ENCODE measurements at places on chromosomes 3 and 15.

DNA sequence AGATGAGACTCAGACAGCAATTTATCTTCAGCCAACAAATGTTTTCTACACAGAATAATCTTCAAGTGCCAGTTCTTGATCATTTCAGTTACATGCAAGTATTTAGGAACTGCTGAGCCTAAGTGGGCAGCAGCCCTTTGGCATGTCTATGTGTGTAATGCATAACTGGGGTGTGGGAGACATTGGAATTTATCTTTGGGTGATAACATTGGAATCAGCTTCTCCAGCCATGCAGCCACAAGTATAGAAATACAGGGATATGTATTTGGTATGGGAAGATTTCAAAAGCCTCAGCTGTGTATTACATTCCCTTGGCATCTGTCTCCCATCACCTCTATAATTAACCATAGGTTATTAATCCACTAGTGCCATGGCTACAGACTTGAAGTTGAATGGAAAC is 63.4 kb upstream of the FOXP1 start:
- no peak for DNase-seq

DNA sequence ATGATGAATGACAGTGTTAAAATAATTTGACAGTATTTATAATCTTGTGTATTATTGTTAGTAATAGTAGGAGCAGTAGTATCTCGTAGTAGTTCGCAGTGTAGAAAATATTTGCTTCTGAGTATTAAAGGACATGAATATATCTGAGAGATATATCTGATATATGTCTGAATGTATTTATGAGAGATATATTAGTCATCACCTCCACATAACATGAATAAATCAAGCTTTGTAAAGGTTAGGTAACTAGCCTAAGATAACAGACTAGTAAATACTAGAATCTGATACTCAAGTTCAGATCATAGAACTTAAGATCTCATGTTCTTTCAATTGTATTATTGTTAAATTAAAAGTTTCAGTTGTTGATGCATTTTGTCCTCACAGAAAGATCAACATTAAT is 130.5 kb downstream of the UBE2E2 start:
- no peak for DNase-seq

- no peak for DNase-seq
Observed at GRCh38 chr15:70328679-70329115, 231.0 kb upstream of the TLE3 start.

DNA sequence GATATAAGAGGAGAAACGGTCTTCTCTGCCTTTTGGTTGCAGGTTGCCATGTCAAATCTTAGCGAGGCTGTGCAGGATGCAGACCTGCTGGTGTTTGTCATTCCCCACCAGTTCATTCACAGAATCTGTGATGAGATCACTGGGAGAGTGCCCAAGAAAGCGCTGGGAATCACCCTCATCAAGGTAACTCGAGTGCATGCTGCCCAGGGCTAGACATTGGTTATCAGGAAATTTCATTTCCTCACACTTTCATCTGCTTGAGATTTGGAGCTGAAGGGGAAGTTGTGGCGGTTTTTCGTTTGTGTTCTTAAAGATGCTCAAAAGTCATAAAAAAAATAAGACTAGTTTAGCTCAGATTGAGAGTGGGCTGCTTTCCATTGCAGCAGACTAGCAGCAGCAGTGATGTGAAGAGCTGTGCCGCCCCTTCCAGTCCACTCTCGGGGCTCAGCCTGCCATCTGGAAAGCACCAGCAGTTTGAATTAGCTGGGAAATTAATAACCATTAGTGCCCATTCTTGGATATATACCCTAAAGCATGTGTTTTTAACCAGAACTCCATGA is 32.2 kb downstream of the GPD1L start:
- DNase-seq, result no peak

DNA sequence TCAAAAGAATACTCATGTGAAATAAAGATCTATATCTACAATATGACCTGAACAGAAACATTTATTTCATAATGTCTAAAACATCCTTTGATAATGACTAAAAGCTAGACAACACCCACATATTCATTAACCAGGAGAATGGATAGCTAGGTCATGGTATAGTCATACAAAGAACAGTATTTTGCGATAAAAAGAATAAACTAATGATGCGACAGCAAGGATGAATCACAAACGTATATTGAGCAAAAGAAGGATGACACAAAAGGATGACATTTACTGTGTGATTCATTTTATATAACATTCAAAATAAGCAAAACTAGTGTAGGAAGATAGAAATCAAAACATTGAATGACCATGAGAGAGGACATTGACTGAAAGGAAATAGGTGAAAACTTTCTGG is 1233.1 kb downstream of the OTOL1 start:
- no peak for DNase-seq

- no peak for DNase-seq
Observed at GRCh38 chr3:134827213-134827612, 32.2 kb downstream of the EPHB1 start.

- no peak for DNase-seq
Observed at GRCh38 chr3:187049462-187050101, 89.7 kb downstream of the RPL39L start.

GRCh38 chr3:53227993-53228885 is 27.6 kb downstream of the TKT start:
- no peak for DNase-seq

DNA sequence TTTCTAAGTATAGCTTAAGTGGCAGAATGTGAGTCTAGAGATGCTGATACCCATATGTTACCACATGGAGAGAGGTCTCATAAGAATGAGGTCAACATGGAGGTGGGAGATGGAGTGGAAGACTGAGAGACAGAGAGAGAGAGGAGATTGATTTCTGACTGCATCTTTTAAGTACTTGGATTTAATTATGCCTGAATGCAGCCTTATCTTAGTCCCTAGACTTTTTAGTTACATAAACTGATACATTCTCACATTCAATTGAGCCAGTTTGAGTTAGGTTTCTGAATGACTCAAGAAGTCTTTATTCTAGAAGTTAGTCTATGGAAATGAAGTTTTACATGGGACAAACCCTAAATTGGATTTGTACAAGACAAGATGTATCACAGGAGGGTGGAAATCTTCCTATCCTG is 58.5 kb upstream of the TNFSF10 start:
- DNase-seq, result no peak

DNA sequence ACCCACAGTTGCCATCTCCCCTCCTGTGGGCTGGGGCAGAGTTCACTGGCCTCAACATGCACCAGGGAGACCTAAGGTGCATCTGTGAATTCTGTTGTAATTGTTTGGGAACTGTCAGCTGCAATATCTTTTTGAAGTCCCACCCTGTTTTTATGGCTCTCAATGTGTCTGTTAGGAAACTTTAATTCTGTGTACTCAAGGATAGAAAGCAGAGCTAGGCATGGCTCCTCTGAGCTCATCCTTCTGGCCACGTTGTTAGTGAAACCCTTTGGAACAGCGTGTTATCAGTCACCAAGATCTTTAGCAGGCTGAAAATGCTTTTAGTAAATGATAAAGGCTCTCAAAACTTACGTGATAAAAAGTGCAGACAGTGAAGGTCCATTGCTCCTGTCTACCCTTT is 33.6 kb upstream of the MTMR10 start:
- DNase-seq, result no peak

- DNase-seq, result no peak
Observed at GRCh38 chr15:71334873-71335272, 219.6 kb downstream of the THSD4 start.

DNA sequence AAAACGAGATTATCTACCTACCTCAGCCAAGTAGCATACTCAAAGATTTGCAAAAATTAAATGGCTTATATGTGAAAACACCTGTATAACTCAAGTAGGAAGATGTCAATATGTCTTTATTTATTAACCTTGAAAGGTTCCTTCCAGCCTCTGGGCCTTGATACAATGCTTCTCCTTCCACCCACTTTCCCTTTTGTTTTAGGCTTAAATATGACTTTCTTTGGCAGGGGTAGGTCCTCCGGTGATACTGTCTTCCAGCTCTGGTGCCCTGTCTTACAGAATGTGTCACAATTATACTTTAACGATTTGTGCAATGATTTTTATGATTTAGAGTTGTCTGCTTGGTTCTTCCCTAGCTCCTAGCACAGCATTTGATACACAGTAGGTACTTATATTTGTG is 4.1 kb downstream of the LINS1 start:
- DNase-seq, result no peak

GRCh38 chr15:99565049-99565298 is 810 bp upstream of the MEF2A start:
- no peak for DNase-seq

GRCh38 chr3:197001972-197002700 is 27.5 kb downstream of the MELTF start:
- no peak for DNase-seq

GRCh38 chr15:42071717-42072116 is 22.6 kb downstream of the PLA2G4D start:
- DNase-seq, result no peak

- no peak for DNase-seq
Observed at GRCh38 chr15:80769829-80770705, 9.1 kb upstream of the CEMIP start.

GRCh38 chr15:55796321-55796965 is 53.5 kb upstream of the PRTG start:
- DNase-seq, result no peak

DNA sequence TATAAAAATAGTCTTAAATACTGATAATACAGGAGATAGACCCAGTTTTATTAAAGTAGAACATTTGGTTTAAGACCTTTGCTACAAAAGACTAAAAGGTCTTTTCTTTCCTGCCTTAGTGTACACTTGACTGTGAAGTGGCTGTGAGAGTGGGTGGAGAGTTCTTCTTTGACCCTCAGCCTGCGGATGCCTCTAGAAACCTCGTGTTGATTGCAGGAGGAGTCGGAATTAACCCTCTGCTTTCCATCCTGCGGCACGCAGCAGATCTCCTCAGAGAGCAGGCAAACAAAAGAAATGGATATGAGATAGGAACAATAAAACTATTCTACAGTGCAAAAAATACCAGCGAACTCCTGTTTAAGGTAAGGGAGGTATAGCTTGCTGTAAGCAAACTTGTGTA is 36.5 kb downstream of the OXNAD1 start:
- no peak for DNase-seq

GRCh38 chr3:17231537-17232261 is 346.9 kb downstream of the PLCL2 start:
- DNase-seq, result no peak

- no peak for DNase-seq
Observed at GRCh38 chr15:62853114-62853840, 189.3 kb upstream of the TPM1 start.

DNA sequence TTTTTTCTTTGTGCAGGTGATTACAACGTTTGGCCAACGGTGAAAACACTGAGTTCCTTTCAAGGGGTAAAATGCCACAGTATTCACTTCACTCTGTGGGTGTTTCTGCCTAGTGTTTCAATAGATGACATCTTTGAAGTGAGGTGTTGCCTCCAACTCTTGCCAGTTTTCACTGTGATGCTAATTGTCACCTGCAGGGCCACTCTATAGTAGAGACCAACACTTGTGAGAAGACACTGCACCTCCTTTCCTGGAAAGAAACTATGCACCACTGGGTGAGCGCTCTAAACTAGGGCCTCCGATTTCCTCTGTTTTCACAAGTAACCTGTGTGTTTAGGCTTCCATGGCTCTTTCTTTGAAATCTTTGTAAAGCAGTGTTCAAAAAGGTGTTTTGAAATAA is 98.3 kb downstream of the THRB start:
- DNase-seq, result no peak

- no peak for DNase-seq
Observed at GRCh38 chr3:64743887-64744243, 56.1 kb upstream of the ADAMTS9 start.

- DNase-seq, result no peak
Observed at GRCh38 chr15:66047321-66048024, 178.2 kb downstream of the RAB11A start.

DNA sequence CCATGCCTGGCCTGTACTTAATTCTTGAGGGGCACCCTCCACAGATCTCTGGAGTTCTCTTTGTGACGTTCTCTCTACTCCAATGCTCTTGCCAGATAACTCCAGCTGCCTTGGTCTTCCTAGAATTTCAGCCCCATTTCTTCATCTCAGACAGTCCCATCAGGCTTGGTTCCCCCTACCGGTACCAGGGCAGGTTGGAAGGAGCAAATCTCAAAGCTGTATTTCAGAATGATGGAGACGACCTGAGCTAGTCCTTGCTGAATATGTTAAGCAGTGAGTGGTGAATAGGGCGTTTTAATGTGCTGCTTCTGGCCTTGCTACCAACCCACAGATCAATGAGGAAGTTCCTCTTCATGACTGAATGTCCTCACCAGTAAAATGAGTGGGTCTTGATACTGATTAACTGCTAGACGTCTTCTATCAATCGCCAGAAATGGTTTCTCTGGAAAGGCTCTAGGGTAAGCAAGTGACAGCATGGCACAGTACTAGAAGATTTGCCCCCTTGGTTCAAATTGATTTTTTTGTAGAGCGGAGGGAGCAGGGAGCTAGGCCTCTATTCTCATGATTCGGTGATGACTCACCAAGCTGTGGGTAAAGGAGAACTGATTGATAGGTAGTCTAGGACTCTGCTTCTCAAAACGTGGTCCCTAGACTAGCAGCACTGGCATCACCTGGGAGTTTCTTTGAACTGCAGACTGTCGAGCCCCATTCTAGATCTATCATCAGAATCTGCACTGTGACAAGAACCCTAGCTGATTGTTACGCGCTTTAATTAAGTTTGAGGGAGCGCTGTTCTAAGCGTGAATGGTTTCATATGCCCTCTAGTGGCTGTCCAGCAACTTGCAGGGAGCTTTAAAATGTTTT is 67.8 kb downstream of the UBP1 start:
- no peak for DNase-seq

- DNase-seq, result no peak
Observed at GRCh38 chr3:53804697-53805462, 41.3 kb downstream of the CHDH start.
